ENCODE measurements at places on chromosomes 12 and 14. TPM values are rescaled to one million over a fixed set of nuclear protein-coding genes. Genes with fewer than 3 reads are reported as not detected.

DNA sequence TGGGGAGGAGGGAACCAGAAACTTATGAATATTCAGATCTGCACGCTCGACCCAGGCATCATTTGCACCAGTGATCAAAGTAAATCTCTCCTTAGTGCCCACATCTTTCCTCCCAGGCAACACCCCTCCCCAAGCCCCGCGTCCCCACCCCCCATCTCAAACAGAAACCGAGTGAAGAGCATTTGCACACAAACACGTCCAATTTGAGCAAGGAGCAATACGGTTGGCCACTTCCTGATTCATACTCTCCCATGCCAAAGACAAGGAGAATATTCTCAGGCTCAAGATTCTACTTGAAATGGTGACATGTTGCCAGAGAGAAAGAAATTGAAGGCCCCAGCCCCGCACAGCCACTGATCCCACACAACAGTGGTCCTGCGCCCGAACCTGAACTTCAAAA lies 7.1 kb downstream of the FOXN3 start:
- no peak for DNase-seq

DNA sequence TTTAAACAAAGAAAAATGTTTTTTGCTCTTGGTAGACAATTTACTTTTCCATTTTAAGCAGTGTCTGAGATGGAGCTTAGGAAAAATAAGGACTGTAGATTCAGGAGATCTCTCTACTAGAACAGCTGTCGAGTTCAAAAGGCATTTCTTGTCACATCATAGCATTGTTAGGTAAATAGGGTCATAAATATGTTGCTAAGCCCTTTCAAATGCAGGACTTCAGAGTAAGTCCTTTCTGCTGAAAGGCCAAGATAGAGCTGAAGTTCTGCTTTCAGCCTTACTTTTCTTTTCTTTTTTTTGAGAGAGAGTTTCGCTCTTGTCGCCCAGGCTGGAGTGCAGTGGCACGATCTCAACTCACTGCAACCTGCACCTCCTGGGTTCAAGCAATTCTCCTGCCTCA lies 98.2 kb downstream of the SYNE2 start:
- no peak for DNase-seq

ZNF385A gene
- 3.3 TPM for total RNA-seq

GRCh38 chr14:21100931-21101330 lies at the start of gene TMEM253:
Gene TMEM253 (plus strand): TSS chr14:21101066. CDS start chr14:21101344, 278 bp downstream.
- no peak for DNase-seq

LRFN5 gene
- 0.05 TPM for total RNA-seq

DNA sequence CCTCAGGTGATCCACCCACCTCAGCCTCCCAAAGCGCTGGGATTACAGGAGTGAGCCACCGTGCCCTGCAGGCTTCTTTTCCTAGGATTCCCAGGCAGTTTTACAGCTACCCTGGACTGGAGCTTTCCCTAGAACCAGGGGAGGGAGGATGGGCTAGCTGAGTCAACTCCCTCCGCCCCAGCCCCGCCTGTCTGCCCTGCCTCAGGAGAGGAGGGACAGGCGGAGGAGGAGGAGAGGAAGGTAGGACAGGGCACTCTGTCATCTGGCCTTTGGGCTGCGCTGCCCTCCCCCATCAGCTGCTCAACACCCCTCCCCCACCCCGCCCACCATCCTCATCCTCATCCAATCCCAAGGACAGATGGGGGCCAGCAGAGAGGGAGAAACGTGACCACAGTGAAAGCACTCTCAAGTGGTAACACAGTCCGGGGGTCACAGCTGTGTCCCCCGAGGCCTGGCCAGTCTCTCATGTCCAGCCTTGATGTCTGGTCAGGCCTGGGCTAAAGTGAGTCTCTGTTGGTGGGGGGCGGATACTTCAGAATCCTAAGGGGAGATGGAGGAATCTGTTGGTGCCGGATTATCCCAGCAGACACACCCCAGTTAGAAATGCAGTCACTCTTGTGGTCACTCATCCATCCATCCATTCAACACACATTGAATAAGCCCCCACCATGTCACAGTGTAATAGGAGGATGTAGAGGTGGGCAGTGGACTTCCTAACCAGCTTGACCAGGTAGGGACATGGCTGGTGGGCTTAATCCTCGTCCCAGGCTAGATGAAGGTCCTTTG lies 12.3 kb downstream of the FIGNL2 start:
- no peak for DNase-seq

PLA2G1B gene
- 3.0 TPM for total RNA-seq

DNA sequence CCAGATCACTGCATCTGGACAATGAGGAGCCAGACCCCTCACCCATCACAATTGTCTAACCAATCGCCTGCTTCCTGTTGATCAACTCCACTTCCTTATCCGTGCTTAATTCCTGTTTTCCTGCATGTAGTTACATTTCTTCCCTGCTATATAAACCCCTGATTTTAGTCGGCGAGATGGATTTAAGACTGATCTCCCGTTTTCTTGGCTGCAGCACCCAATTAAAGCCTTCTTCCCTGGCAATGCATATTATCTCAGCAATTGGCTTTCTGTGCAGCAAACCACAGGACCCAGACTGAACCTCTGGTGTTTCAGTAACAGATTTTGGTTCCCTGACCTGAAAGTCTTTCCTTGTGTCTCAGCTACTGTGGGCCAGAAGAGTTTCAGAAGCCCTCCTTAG lies 272.3 kb downstream of the IPO8 start:
- DNase-seq, result no peak

DAD1 gene
- total RNA-seq, result 133 TPM

DNA sequence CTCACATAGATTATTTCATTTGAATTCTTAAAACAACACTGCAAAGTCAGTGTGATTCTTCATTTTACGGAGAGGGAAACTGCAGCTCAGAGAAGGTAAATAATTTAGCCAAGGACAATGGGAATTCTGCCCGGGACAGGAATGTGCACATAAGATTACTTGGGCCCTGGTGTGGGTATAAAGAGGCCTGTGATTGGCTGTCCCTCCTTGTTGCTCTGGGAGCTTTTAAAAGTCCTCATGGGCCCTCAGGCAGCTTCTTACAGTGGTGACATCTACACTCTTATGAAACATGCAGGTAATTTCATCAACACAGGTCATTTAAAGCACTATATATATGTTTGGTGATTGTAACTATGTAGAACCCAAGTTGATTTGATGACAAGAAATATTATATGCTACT lies 100.3 kb downstream of the ESR2 start:
- DNase-seq, result no peak

DNA sequence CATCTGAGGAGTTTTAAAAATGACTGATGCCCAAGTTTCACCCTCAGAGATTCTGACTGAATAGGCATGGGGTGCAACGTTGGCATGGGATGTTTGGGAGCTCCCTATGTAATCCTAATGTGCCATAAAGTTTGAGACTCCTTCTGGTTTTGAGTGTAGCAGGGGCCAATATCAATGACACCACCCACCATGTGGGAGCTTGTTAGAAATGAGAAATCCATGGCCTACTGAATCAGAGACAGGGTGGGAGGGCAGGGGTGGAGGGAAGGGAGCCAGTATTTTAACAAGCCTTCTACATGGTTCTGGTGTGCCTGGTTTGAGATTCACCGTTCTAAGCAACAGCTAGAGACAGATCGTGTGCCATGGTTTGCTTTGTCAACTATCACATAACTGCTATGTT lies 46.1 kb downstream of the VCPKMT start:
- DNase-seq, result no peak

DNA sequence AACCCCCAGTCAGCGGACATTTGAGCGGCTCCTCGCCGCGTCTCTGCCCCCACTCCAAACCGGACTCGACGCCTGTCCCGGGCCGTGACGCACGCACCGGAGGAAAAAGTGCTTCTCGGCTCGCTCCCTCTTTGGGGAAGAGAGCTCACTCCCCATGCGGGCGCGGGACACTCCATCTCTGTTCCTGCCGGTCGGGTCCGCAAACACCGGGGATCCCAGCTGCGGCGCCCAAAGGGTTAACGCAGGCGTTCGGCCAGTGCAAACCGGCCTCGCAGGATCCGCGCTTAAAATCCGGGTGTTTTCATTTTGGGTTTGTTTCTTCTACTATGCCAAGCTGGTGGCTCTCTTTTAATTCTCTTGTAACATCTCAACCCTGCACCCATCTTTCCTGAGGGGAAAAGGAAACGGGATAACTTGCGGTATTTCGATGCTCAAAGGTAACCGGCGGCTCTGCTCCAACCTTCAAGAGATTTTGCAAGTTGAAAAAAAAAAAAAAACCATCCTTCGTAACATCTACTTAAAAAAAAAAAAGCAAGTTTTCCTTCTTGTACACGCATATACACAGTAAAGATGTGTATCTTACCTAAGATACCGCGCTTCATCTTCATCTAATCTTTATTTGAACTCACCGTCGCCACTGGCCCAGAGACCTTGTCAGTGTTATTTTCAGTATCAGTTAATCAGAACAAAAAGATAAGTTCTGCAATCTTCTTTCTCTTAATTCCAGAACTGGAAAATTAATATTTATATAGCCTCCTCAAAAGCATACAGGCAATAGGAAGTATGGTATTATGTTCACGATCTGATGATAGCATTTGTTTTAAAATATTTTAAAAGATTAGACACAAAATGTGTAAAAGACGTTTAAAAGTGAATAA lies 1.6 kb upstream of the ATP2B1 start:
- DNase-seq, result peak; percentile 71

DNA sequence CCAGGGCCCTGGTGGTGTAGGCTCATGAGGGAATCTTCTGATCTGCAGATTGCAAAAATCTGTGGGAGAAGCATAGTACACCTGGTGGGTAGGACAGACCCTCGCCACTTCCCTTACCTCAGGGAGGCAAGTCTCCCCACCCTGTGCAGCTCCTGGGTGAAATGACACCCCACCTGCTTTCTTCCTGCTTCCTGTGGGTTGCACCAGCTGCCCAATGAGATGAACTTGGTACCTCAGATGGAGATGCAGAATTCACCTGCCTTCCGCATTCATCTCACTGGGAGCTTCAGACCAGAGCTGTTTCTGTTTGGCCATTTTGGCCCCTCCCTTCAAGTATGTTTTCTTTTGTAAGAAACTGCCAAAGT lies 4.7 kb downstream of the CLEC2D start:
- no peak for DNase-seq

LHX5 gene
- not detected for total RNA-seq

BRAP gene
- total RNA-seq, result 7.5 TPM

PROX2 gene
- not detected for total RNA-seq

DNA sequence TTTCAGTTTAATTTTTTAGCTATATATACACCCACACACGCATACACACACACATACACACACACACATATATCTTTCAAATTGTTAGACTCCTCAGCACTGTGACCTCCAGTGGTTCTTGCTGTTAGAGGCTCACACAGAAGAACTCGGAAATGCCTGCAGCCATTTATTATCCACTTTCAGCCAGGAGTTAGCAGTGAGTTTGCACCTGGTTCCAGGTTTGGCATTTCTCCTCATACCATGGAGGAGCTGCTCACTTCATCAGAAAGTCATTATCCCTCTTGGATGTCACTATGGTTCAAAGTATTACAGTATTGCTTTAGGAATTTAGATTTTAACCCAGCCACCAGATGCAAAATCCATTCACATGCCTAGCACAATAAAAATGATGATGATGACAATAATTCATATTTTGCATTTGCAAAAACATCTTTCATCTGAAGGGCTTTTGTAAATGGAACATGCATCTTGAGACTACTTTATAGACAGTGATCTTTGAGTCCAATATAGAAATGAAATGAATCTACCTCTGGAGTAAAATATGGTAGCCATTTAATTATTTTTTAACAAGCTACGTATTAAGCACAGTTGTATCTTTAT lies 42.3 kb downstream of the NPAS3 start:
- no peak for DNase-seq

DNA sequence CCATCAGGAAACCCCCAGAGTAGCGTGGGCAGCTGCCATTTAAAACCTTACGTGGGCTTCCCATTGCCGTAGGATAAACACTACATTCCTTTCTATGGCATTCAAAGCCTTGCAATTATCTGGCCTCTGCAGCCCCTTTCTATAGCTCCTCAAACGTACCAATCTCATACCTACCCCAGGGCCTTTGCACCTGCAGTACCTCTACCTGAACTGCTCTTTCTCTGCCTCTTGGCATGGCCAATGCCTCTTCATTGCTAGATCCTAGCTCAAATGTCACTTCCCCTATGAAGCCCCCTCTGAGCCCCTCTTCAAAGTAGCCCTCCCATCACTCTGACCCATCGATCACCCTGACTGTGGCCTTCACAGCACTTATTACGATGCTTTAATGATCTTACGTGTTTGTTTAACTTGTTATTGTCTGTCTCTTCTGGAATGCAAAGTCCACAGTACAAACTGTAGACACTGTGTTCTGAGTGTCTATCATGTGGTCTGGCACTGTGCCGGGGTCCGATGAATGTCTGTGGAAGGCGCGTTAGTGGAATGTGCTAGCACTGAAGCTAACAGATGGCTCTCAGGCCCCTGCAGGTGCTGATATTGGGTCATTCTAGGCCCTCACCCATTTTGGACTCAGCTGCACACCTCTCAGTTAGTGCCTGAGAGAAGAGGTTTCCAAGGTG lies 157.3 kb upstream of the NOS1 start:
- DNase-seq, result peak; percentile 90

CNTN1 gene
- total RNA-seq, result 0.60 TPM

TEX22 gene
- total RNA-seq, result 1.3 TPM

ASCL1 gene
- not detected for total RNA-seq

DNA sequence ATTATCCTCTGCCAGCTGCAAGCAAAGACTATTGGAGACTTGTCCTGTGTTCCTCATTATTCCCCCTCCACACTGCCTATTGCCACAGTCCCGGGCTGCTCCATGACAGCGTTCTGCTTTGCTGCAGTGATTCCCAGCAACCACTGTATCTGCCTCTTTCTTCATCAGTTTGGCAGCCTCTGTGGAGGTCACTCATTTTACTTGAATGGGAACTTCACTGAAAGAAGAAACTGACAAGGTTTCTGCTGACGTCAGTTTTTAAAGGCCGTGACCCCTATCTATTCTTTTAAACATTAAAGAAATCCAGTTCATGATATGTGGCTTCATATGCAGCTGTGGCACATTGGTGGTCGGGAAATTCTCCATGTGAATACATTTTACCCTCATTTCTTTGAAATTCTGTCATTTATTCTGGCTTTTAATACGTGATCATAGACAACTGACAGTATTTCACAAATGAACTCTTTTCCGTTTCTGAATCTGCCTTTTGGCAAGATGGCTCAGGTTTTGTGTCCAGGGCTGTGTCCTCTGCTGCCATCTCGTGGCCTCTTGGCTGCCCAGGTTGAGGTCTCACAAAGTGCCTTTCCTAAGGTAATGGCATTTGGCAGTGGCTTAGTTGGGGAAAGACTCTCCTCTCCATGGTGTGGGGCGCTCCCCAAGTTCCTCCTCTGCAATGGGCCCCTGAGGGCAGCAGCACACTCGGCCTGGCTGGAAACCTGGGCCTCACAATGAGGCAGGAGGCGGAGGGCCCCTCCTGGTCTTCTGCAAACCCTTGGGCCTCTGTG lies 5.8 kb downstream of the TMEM253 start:
- peak; percentile 90 for DNase-seq

Data from left lobe of liver (tissue), 2 donors.